Occipital lobe (tissue), 3 donors: ENCODE measurements at places on chromosomes 2 and 18. TPM values are rescaled to one million over a fixed set of nuclear protein-coding genes. Genes with fewer than 3 reads are reported as not detected.
A peak's percentile ranks its signal among the peaks of the same experiment; 100 is the strongest.

The ALPI gene
- not detected for total RNA-seq

The CFAP65 gene
- total RNA-seq, result 0.16 TPM

The RTP5 gene
- total RNA-seq, result 2.5 TPM

The ASXL3 gene
- total RNA-seq, result 94.5 TPM

The CENPA gene
- 1.9 TPM for total RNA-seq

The ANKRD30BL gene
- 27.9 TPM for total RNA-seq

The SNTG2 gene
- 4.1 TPM for total RNA-seq

The NEMP2 gene
- 3.4 TPM for total RNA-seq

The MYO1B gene
- total RNA-seq, result 49.4 TPM

The REG1B gene
- total RNA-seq, result not detected

- DNase-seq, result no peak
Measured at GRCh38 chr2:25419678-25420242, 78.0 kb upstream of the DNMT3A start.

GRCh38 chr18:60452421-60452820, 79.8 kb upstream of the MC4R start:
- no peak for DNase-seq

GRCh38 chr2:74525717-74526648, at the start of gene DQX1:
Gene DQX1 (minus strand): TSS chr2:74526231. CDS start chr2:74525729, 502 bp downstream.
- DNase-seq, result no peak

- no peak for DNase-seq
Measured at GRCh38 chr2:144201868-144202468, 318.0 kb downstream of the ZEB2 start.

DNA sequence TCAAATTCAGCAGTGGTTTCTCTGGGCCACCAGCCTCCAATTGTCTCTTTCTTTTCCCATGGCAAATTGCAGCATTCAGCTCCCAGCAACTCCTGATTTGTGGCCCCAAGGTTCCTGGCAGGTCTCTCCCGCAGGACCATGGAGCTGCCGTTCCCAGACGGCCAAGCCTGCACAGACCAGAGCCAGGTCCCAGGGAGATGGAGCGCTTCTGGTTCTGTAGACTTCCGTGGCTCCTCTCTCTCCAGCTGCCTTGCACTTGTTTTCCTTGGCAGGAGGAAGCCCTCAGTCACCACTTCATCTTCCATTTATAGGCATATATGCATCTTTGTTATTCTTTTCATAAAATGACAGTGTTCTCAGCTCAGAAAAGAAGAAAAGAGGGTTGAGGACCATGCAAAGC, 21.7 kb downstream of the TNP1 start:
- DNase-seq, result no peak

DNA sequence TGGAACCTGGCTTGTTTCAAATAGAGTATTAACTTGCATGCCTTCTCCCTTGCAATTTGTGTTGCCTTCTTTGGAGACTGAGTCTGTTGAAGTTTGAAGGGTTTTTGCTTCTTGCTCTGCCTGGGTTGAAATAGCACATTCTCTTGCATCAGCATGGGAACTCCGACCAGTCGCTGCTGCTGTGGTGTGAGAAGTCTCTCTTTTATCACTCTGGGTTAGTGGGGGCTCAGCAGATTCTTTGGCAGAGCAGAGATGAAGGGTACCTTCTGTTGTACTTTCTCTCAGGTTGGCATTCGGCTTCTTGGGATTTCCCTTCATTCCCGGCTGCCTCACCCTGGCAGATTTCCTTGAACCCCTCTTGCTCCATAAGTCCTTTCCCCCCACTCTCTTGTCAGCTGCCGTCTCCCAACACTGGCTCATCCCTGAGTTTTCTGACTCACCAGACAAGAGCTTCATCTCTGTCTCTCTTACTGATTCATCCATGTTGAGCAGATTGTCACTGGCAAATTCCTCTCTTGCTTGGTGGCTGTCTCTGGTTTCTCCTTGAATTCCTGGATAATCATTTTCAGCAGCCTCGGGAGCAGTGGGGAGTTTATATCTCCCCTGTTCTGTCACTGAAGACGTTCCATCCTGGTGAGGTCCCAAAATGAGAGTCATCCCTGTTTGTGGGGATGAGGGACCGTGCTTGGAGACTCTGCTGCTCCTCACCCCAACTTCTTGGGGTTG, 49.9 kb downstream of the ALPK2 start:
- DNase-seq, result no peak

GRCh38 chr2:121638333-121638732, 10.9 kb downstream of the CLASP1 start:
- no peak for DNase-seq

DNA sequence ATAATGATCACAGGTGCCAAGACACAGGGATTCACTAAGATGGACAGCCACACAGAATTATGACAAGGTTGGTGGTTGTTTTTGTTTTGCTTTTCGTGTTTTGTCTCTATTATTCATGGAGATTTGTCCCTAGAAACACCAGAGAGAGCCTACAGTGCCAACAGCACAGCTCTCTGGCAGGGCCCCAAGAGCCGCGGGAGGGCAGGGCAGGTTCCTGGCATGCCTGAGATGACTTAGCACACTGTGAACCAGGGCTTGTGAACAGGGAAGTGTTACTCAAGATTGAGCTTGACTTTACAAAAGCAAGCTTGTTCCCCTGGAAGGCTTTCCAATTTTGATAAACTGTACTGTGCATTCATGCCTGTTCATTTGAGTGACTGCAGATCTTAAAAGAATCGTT, 437.4 kb upstream of the SALL3 start:
- peak; percentile 12 for DNase-seq

DNA sequence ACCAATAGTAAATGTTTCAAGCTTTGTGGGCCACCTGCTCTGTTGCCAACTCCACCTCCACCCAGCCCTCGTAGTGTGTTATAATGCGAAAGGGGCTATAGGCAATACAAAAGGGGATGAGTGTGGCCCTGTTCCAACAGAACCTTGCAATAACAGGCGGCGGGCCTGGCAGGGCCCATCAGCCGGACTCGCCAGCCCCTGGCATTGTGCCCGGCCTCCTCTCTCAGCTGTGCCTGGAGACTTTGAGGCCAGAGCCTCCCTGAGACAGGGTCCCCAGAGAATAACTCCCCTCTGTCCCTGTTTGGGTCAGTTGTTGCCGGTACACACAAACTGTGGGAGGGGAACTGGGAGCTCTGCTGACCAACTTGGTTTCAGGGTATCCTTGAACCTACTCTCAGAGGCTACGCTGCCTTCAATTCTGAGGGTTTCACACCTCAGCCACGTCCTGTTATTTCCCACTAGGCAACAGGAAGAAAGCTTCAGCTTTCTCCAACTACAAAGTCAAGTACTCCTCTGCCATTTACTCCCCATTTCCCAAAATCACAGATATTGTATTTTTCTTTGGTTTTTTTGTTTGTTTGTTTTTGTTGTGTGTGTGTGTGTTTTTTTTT, 58.0 kb upstream of the ZNF236 start:
- no peak for DNase-seq

DNA sequence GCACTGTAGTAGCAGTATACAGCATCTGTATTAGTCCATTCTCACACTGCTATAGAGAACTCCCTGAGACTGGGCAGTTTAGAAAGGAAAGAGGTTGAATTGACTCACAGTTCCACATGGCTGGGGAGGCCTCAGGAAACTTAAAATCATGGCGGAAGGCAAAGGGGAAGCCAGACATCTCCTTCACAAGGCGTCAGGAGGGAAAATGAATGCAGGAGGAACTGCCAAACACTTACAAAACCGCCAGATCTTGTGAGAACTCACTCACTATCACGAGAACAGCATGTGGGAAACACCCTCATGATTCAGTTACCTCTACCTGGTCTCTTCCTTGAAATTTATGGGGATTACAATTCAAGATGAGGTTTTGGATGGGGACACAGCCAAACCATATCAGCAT, 25.4 kb downstream of the MAP4K4 start:
- no peak for DNase-seq

DNA sequence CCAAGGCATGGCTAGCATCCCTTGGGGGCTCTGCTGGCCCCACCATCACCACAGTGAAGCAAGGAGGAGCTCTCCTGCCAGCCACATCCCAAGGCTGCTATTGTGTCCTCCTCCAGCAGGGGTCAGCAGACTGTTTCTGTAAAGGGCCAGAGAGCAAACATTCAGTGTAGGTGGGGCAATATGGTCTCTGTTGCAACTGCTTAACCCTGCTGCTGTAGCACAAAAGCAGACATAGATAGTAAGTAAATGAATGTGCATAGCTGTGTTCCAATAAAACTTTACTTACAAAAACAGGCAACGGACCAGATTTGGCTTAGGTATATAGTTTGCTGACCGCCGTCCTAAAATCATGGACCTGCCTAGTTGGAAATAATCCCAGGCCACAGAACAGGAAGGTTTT, 36.4 kb upstream of the ZBTB7C start:
- DNase-seq, result no peak

GRCh38 chr2:66536997-66537396, 102.1 kb downstream of the MEIS1 start:
- no peak for DNase-seq

DNA sequence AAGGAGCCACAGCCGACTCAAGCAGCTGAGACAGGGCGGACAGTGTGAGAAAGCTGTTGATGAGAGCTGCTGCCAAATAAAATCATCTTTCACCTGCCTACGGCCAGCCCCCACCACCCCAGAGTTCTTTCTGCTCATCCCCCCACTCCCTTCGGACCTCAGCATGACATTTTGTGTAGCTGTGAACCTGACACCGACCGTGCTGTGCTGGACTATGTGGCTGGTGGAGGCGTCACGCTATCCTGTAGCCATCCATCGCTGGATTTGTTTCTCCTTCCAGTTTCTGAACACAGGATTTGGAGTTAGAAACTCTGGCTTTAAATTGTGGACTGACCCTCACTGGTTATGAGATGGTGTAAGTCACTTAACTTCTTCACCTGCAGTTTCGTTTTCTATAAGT, 317.3 kb downstream of the DCDC2C start:
- no peak for DNase-seq

DNA sequence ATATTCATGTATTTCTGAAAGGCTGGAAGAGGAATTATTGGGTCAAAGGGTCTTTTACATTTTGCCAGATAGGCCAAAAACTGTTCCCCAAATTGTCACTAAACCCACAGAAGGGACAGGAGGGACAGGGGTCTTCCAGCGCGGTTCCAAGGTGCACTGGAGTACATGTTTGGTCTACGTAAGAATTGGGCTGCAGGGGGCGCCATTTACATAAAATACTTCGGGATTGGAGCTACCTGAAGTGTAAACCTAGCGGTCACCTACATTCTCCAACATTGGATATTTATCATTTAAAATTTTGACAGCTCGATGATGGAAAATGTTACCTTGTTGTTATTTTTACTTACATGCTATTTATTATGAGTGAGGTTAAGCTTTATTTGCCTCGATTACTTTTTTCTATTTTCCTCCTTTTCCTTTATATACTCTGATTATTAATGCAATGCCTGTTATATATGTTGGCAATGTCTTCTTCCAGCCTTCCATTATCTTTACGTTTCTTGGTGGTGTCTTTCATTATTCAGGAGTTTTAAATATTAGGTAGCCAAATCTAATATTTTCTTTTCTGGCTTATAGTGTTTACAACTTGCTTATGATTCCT, 43.0 kb upstream of the RAB6C start:
- DNase-seq, result no peak

DNA sequence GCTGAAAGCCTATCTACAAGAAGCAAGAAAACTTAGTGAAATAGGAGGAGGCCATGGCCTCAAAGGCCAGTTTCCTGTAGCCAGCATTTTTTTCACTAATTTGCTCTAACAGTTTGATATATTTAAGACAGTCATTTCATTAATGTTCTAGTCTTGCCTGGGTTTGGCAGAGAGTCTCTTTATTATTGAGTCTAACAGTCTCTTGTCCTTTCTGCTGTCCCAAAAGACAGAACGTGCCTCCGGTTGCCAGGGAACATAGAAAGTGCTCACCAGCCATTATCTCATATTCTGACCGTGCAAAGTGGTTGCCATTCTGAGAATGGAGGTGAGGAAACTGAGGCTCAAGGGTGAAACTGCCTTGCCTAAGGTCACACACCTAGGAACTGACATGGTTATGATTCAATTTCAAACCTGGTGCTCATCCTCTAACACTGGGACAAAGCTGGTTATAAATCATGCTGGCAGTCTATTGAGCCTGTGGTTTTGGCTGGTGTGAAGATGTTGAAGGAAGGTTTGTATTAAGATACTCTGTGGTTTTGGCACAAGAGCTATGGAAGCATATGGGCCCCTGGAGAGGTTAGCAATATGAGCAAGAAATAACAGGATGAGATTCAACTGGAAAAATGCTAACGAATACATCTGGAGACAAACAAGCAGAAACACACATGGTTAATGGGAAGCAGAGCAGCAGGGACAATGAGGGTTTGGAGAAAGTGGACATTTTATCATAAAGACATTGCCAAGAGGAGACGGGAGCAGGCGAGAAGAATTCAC, 903.3 kb upstream of the KLHL29 start:
- DNase-seq, result no peak

GRCh38 chr2:179612591-179613298, 248.7 kb downstream of the ZNF385B start:
- no peak for DNase-seq

DNA sequence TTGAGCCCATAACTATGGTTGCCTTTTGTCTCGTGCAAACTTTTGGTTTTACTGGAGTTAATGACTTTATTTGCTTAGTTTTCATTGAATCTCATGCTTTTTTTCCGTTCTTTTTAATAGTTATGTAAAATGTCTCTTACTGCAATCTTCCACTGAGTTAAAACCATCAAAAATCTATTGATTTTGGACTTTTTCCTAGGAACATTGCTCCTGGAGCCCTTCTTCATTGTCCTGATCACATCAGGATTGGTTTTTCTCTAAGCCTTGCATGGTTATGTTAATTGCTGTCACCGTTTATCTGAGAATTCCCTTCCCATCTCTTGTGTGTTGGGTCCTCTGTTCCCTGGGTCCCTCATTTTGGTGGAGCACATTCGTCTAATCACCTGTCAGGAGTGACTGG, 125.5 kb downstream of the PARD3B start:
- DNase-seq, result no peak

DNA sequence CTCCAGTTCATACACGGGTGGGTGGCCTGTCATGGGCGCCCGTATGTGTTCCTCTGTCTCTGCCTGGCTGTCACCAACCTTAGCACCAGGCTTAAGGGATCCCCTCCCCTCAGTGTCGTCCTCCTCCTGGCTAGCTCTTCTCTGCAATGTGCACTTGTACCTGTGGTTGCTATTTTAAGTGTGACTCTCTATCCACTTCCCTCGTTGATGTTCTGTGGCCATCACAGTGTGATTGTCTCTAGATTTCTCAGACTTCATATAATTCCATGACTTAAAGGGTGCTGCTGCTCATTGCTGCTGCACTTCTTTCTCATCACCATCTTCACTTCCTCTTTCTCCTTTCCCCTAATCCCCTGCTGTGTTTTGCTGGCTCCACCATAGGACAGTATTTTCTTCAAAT, 143.4 kb downstream of the EML6 start:
- no peak for DNase-seq

GRCh38 chr18:46297621-46298020, 193.4 kb downstream of the HAUS1 start:
- DNase-seq, result no peak

- DNase-seq, result no peak
Measured at GRCh38 chr18:43800584-43800983, 523.3 kb upstream of the SYT4 start.
